ENCODE measurements at places on chromosomes 7 and 10. TPM values are rescaled to one million over a fixed set of nuclear protein-coding genes. Genes with fewer than 3 reads are reported as not detected.
A peak's percentile ranks its signal among the peaks of the same experiment; 100 is the strongest.

DNA sequence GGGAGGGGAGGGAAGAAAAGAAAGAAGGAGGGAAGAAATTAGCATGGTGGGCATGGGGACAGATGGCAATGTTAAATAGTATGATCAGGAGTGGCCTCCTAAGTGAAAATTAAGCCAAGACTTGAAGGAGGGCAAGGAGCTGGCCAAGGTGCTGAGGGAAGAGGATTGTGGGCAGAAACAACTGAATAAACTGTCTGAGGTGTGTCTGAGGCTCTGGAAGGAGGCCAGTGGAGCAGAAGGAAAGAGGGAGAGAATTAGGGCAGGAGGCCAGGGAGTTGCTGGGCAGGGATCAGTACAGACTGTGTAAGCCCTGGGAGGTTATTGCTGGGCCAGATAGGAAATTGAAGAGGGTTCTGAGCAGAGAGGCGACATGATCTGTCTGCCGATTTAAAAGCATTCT lies 40.6 kb upstream of the VKORC1L1 start:
- no peak overlapping the region for H3K4me3 ChIP-seq
- H3K27ac ChIP-seq: no peak overlapping the region
- DNase-seq: no peak
- H3K4me1 ChIP-seq: no peaks in the 10 kb centered on the region
- H3K27me3 ChIP-seq: no peaks in the 10 kb centered on the region
- H3K36me3 ChIP-seq: no peaks in the 10 kb centered on the region

DNA sequence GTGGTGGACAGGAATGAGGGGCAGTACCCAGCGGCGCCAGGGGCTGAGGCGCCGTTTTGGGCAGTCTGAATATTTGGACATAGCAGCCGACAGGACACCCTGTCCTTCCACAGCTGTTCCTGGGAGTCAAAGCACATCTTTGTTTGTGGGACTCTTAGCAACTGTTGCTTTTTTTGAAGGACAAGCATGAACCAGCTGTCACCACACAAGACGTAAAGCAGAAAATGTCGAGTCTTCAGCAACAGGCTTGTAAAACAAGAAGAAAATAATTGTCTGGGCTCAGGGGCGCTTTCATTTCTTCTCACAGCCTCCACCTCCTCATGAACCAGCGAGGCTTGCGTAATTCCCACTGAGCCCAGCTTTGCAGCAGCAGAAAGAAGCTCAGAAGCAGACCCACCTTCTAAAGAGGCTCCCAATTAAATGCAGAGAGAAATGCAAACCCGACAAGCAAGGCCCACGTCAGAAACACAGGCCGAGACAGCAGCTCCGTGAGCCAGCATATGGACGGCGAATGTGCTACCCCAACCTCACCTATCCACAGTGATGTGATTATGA lies 68.9 kb upstream of the DNAAF5 start:
- DNase-seq: no peak
- no peaks in the 10 kb centered on the region for H3K27me3 ChIP-seq
- no peaks in the 10 kb centered on the region for H3K4me1 ChIP-seq
- no peak overlapping the region for H3K27ac ChIP-seq
- no peaks in the 10 kb centered on the region for H3K36me3 ChIP-seq

- no peak overlapping the region for H3K27ac ChIP-seq
- H3K36me3 ChIP-seq: no peaks in the 10 kb centered on the region
- H3K4me1 ChIP-seq: no peaks in the 10 kb centered on the region
- no peaks in the 10 kb centered on the region for H3K27me3 ChIP-seq
- no peak overlapping the region for H3K4me3 ChIP-seq
- DNase-seq: no peak
Measured at GRCh38 chr10:18554479-18554878, 96.9 kb downstream of the NSUN6 start.

DNA sequence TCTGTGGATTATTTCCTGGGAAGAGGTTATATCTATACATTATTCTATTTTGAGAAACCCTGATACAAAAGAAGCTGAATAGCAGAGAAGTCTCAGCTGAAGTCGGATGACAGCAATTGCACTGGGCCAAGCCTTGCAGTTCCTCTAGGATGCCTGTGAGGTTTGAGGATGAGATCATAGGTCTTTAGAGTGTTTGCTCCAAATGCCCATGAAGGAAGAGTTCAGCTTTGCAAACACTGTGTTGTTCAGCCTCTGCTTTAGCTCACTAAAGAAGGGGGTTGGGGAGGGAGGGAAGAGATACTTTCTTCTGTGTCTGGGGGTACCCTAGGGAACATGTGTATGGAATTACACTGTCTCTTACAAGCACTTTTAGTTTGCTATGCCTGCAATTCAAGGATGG lies 282.5 kb upstream of the NRP1 start:
- H3K36me3 ChIP-seq: no peaks in the 10 kb centered on the region
- no peaks in the 10 kb centered on the region for H3K27me3 ChIP-seq
- H3K4me3 ChIP-seq: no peak overlapping the region

DNA sequence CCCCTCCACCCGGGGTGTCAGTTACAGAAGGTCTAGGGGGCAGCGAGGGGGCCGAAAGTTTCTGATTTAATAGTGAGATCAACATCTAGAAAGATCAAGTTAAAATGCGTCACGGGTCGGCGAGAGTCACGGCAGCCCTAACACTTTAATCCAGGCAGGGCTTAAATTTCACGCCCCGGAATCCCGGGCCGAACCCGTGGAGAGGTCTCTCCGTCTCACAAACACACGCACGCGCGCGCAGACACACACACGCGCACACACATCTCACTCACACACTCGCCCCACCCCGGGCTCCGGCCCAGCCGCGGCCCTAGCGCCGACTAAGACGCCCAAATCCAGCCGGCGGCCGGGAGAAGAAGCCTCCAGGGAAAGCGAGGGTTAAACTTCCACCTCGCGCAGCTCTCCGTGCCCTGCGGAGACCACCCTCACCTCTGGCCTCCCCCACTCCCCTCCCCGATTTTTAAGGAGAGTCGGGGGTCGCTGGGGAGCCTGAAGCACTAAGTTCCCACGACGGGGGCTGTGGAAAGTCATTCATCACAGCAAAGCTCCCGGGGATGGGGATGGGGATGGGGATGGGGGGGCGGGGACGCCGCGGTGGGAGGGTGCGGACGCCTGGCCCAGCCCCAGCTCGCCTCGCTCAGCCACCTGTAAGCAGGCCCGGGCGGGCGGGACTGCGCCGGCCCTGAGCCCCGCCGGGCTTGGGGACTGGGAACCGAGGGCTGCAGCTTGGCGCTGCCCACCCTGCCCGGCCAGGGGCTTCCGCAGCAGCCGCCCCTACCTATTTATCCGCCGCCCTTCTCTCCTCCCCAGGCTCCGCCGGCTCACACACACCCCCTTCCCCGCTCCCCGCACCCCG lies 1.6 kb downstream of the PDGFA start:
- H3K27ac ChIP-seq: no peak overlapping the region
- DNase-seq: no peak
- H3K36me3 ChIP-seq: no peaks in the 10 kb centered on the region
- H3K4me3 ChIP-seq: peak overlapping the region; percentile 32

DNA sequence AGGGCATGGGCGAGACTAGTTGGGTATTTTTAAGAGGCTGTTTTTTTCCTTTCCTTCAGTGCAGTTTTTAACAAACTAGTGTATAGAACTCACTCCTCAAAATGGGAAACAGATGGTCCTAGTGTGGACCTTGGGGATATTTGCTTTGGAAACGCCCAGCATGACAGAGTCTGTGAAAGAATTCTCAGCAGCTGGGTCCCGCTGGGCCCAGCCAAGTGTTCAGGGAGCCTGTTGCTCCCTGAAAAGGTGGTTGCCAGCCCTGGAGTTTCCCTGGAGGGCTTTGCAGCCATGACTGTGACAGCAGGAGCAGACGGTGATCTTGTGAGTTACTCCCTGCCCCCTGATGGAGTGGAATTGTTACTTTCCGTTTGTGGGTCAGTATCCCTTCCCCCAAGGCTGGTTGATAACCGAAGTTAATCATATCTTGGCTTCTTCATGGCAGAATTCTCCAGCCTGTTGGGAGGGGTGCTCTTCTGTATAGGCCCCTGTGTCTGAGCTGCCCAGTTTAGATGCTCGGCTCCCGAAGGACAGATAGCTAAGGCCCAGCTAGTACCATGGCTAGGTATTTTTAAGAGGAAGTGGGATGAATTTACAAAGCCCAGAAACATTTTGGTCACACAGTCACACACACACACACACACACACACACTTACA lies 278.6 kb upstream of the HABP2 start:
- H3K27ac ChIP-seq: no peak overlapping the region
- no peaks in the 10 kb centered on the region for H3K36me3 ChIP-seq
- H3K27me3 ChIP-seq: peaks cover 5% of the 10 kb centered on the region
- H3K4me1 ChIP-seq: no peaks in the 10 kb centered on the region

- no peaks in the 10 kb centered on the region for H3K27me3 ChIP-seq
- H3K36me3 ChIP-seq: no peaks in the 10 kb centered on the region
- no peak overlapping the region for H3K27ac ChIP-seq
- no peaks in the 10 kb centered on the region for H3K4me1 ChIP-seq
- no peak for DNase-seq
Measured at GRCh38 chr7:39017369-39017915, 39.7 kb downstream of the POU6F2 start.

The SPRN gene
- not detected for total RNA-seq

The NAT16 gene
- not detected for total RNA-seq

All from T-cell (primary cell).